ENCODE measurements at places on chromosomes 16 and 17.
A peak's percentile ranks its signal among the peaks of the same experiment; 100 is the strongest.

DNA sequence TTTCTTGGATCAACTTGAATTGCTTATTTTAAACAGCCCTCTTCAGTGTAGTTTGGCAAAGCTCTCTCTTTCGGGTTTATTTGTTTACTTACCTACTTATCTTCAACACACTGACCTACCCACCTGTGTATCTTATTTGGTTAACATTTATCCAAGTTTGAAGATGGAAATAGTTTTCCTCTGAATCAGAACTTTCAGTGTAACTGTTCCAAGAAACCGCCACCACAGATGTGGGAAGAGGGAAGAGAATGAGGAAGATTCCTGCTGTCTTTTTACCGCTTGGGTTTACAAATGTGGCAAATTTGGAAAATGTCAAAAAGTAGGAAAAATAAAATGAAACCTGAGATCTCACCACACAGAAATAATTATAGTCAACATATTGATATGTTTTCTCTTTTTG is 115.8 kb downstream of the MSI2 start:
- DNase-seq = no peak

GRCh38 chr17:63476854-63477479 is at the start of gene ACE:
Gene ACE, plus strand, starts transcription at chr17:63477061. Its CDS starts 34 bp downstream, at chr17:63477095.
- DNase-seq = no peak

DNA sequence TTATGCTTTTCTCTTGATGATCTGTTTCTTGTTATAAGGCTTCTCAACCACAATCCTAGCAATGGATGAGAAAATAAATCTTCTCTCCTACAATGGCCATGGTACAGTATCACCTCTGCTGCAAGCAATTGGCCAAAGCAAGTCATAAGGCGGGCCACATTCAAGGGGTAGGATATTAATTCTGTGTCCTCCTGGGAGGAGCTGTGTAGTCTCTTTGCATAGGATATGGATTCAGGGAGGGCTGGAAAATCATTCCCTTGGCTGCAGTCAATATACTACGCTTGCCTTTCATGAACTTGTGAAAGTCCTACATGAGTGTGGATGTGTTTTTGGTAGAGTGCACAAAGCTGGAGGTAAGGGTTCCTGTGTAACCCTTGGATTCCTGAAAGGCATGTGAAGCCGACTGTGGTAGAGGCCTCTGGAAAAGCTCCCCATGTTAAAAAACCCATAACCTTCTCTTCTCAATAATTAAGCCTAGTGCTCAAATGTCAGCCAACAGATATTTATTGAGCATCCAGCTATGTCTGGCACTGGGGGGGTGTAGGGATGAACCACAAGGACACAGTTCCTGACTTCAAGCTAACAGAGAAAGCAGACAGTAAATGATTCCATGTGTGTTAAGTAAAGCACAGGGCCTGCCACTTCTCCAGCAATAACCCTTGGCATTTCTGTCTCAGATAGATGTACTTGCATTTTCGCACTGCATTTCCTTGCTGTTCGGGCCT is 147.6 kb upstream of the HS3ST3A1 start:
- DNase-seq = no peak

DNA sequence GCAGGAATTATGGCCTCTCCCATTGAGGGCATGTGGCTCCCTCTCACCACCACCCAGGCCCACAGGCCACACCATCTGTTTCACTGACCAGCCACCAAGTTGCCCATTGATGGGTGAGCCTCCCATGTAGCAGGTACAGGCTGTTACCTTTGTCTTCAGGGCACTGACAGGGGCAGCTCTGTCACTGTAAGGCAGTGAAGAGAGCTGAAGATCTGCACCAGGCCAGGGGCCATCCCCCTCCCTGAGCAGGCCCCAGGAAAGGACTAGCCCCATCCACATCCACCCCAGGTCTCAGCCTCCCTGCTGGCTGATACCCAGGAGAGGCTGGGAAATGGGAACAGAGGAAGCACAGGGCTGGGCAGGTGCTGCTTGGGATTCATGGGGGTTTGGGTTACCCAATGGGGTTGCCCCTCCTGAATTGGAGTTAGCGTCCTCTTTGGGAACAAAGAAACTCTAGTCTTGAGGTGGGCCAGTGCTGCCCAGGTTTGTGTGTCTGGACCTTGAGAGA is 1691.4 kb downstream of the TP53TG3F start:
- no peak for DNase-seq

- no peak for DNase-seq
These were observed 5.4 kb downstream of the TPSD1 start for GRCh38 chr16:1261131-1261892.

GRCh38 chr16:35185366-35186044 is 1726.1 kb downstream of the TP53TG3F start:
- no peak for DNase-seq

DNA sequence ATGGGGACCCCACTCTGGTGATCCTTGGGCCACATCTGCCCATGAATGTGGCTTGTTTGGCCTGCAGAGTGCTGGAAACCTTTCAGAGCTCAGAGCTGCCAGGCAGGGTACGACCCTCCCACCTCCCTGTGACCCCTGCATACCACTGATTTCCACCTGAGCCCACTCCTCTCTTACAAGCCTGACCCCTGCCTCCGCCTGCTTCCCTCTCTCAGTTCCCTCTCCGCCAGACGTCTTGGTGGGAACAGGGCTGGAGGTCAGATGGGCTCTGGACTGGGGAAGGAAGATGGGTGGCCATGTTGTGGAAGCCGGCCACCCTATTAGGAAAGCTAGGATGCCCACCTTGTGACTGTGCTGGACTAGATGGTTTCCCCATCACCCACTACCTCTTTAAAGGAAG is 185.1 kb downstream of the KATNIP start:
- no peak for DNase-seq

DNA sequence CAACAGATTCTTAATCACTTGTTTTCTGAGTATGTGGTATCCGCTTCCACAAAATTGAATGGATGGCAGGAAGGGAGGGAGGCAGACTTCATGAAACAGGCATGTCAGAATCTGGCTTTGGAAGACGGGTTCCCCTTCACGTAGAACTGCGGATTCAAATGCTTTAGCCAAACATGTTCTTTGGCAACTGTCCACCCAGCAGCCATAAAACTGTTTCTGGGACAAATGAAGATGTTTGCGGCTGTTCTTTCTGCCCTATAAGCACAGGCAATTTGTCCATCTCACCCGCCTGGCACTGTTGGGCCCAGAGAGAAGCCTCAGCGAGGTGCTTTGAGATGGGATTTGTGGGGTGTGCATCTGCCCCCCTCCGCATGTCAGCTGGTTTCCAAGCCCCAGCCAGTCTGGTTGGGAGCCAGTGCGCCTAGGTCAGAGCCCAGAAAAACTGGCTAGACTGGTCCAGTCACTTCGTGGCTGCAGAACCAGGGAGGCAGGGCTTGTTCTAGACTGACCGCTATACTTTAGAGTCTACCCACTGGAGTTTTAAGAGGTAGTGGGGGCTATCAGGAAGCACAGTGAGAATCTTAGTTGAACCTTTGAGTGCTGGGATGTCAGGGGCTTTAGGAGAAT is 6.3 kb downstream of the CRHR1 start:
- DNase-seq = no peak

GRCh38 chr17:48439110-48439850 is 9.3 kb upstream of the SKAP1 start:
- no peak for DNase-seq

DNA sequence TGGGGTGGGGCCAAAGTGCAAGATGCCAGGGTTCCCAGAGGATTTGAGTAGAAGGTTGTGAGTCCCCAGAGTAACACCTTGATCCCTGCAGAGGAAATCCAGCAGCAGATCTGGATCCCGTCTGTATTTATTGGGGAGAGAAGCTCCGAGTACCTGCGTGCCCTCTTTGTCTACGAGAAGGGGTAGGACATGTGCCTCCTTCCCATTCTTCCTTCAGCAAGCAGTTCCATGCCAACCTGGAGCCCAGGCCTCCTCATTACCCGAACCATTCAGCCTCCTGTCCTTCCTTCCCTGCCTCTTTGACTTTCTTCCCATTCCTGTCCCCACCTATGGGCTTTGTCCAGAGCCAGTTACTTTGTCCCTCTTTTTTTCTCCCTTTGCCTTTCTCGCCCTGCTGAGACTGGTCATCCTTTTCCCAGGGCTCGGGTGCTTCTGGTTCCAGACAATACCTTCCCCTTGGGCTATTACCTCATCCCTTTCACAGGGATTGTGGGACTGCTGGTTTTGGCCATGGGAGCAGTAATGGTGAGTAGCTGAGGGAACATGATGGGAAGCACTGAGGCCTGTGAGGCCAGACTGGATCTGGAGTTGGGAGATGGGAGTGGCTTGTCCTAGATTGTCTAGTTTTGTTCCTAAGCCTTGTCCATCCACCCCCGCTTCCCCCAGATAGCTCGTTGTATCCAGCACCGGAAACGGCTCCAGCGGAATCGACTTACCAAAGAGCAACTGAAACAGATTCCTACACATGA is 2.9 kb downstream of the RNF167 start:
- no peak for DNase-seq

DNA sequence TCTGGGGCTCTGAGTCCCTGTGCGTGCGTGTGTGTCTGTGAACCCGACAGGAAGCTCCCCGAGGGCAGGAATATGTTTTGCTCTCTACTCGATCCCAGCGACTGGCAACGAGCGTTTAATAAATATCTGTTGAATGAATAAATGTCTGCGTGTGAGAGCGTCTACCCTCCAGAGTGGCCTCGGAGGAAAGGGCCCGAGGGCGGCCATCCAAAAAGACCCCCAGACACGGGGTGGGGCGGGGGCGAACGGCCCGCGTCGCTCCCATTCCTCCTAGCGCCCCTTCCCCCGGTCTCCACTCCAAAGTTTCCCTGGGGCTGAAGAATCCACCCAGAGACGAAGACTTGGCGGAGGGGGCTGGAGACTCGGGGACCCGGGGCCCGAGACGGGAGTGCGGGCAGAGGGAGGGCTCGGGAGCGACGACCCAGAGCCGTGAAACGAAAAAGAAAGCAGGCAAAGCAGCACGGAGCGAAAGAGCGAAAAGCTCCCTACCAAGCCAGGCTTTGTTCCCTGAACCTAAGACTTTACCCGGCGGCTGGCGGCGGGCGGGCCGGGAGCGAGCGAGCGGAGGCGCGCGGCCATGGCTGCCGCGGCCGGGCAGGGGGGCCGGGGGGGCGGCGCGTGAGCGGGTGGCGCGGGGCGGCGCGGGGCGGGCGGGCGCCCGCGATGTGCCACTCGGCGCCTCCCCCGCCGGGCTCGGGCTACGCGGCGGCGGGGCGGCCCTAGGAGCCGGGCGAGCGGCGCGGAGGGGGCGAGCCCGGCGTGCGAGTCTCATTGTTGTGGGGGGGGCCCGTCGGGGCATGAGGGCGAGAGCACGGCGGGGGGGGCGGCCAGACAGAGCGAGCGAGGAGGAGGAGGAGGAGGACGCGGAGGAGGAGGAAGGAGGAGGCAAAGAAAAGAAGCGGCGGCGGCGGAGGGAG is at the start of gene MLLT6:
Gene MLLT6 (plus strand): TSS at position 668 of the 917 bp plus-strand sequence. CDS start 360 bp downstream, outside the sequence.
- no peak for DNase-seq

DNA sequence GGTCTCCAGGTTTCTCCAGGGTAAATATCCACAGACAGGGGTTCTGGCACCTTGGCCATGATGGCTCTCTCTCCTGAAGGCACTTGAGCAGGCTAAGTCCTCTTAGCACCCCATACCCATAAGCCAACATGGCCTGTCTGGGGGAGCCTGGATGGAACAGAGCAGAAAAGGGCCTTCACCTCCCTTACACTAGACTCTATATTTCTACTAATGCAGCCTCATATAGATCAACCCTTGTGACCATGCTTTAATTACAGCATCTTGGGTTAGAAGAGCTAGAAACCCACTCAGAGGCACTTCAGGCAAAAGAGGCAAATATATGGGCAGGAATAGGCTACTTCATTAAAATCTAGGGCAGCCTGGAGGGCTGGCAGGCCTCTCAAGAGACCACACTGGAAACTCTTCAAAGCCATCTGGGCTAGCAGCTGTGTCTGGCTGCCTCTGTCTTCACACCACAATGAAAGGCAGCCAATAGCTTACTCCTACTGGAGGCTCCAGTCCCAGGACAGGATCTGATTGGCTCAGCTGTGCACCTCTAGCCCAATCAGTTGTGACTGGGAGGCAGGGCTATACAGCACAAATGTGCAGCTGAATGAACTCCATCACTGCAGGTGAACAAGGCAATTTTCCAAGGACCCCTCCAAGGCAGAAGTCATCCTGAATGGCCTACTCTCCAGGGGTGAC is 4.7 kb upstream of the CDT1 start:
- DNase-seq = no peak

DNA sequence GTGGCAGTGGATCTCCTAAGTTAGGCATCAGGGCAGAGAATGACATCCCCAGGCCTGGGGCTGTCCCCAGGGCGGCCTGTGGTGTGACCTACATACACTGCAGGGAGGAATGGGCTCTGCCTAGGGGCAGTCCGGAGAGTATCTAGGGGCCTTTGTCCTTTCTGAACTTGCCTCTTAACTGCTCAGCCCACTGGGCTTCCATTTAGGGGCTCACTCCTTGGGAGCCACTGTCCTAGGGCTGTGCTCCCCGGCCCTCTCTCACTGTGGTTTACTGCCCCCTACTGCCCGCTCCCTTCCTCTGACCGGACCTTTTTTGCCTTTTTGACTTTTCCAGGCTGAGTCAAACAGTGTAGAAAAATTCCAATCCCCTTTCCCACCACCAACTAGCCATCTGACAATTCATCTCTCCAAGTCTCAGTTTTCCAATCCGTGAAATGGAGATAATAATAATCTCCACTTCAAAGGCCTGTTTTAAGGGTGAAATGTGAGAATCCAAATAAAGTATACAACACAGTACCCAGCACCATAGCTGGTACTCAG is 66.8 kb downstream of the DNAH3 start:
- DNase-seq = no peak

DNA sequence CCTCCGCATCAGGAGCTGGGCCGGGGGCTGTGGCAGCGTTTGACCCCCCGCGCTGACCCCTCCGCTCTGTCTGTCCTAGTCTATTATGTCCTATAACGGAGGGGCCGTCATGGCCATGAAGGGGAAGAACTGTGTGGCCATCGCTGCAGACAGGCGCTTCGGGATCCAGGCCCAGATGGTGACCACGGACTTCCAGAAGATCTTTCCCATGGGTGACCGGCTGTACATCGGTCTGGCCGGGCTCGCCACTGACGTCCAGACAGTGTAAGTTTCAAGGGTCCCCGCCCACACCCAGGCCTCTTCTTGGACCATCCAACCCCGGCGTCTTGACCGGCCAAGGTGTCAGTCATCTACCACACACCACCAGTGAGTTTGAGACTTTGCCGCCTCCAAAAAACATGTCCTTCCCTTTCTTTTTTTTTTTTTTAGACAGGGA is 548 bp downstream of the PSMB3 start:
- DNase-seq = no peak

DNA sequence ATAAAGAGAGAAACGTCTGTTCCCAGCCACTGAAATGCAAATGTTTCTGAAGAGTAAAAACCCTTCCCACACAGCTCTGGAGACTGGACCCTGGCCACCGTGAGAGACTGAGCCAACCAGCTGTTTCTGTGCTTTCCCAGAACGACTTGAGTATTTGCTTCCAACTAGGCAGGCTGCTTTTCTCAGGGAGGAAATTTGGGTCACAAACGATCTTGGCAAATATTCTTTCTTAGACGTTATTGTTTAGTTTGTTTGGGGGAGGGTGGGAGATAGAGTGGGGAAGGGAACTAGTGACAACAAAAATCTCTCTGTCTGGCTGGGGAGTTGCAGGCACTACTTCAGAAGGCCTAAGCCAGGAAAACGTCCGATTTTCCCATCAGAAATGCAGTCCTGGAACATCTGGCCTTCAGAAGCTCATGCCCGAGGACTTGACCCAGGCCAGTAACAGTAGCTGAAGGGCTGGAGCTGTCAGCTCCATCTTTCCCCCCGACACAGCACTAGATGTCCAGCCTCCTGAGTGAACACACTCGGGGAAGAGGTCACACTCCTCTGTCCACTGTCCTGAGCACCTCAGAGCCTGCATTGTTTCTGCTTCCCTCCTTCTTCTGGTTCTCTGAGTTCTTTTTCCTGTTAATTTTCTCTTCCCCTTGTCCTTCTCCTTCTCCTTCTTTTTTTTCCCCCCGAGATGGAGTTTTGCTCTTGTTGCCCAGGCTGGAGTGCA is 4.0 kb downstream of the CCDC92B start:
- no peak for DNase-seq

- DNase-seq = peak; percentile 16
These were observed 1.3 kb downstream of the NETO2 start for GRCh38 chr16:47142486-47142820.

All from epithelial cell of proximal tubule (primary cell).